ENCODE measurements at places on chromosomes 13 and 19.

DNA sequence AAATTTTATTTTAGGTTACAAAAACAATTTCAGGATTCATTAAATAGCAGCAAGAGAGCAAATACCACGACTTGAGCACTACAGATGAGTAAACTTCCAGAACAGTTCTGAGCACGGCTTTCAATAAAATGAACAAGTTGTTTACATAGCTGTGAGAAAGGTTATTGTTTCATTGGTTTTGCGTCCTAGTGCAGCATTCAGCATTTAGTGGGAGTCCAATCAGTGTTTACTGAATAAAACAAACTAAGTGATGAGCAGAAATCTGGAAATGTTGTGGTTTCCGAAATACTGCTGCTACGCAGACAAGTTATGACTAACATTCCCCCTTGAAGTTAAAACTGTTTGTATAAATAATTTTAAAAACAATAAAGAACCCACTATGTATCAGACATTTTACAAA, 251.5 kb upstream of the STARD13 start:
- no peak for DNase-seq

DNA sequence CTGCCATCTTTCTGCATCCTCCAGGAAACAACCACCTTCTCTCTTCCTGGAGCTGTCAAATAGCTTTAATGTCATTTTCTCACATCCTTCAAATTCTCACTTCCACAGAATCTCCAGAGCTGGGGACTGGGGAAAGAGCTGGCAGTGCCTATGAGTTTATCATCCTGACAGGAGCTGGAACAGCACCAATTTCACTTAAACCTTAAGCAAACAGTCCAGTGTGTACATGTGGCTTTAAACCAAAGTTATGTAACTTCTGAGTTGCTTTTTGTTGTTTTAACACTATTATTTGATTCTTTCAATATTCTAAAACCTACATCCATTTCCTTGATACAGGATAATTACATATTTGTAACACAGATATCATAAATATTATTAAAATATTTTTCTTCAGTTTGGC, 331.5 kb upstream of the ARGLU1 start:
- no peak for DNase-seq

DNA sequence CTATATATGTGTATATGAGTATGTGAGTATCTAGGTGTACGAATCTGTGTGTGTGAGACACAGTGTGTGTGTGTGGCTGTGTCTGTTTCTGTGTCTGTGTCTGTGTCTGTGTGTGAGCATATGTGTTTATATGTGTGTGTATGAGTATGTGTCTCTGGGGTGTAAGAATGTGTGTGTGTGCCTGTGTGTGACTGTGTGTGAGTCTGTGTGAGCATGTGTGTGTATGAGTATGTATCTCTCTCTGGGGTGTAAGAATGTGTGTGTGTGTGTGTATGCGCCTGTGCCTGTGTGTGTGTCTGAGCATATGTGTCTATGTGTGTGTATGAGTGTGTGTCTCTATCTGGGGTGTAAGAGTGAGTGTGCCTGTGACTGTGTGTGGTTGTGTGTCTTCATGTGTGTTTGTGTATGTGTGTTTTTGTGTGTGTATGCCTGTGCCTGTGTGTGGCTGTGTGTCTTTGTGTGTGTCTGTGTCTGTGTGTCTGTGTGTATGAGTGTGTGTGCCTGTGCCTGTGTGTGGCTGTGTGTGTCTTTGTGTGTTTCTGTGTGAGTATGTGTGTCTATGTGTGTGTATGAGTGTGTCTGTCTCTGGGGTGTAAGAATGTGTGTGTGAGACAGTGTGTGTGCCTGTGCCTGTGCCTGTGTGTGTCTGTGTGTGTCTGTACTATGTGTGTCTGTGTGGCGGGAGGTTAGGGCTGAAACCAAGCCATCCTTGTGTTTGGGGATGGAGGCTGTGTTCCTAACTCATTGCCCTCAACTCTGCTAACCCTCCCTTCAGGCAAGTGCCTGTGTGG, 11.2 kb downstream of the AXL start:
- DNase-seq, result no peak

GRCh38 chr19:54172471-54173358, at the start of gene TMC4:
TMC4 (minus strand) TSS chr19:54173160; CDS start chr19:54173117, 43 bp downstream.
- DNase-seq, result no peak

DNA sequence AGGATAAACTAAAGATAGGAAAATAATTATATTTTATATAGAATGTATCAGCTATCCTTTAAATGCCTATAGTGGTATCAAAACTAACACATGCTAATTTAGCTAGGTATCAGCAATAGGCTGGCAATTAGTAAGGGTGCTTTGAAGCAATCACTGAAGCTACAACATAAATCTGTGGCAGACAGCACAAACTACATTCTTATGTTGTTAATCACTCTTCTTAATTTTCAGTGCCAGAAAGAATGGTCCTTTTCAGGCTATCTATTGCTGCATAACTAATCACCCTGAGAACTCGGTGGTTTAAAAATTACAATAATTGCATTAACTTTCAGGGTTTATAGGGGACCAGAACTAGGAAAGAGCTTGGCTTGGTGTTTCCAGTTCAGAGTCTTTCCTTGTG, 963.1 kb downstream of the EFNB2 start:
- no peak for DNase-seq

DNA sequence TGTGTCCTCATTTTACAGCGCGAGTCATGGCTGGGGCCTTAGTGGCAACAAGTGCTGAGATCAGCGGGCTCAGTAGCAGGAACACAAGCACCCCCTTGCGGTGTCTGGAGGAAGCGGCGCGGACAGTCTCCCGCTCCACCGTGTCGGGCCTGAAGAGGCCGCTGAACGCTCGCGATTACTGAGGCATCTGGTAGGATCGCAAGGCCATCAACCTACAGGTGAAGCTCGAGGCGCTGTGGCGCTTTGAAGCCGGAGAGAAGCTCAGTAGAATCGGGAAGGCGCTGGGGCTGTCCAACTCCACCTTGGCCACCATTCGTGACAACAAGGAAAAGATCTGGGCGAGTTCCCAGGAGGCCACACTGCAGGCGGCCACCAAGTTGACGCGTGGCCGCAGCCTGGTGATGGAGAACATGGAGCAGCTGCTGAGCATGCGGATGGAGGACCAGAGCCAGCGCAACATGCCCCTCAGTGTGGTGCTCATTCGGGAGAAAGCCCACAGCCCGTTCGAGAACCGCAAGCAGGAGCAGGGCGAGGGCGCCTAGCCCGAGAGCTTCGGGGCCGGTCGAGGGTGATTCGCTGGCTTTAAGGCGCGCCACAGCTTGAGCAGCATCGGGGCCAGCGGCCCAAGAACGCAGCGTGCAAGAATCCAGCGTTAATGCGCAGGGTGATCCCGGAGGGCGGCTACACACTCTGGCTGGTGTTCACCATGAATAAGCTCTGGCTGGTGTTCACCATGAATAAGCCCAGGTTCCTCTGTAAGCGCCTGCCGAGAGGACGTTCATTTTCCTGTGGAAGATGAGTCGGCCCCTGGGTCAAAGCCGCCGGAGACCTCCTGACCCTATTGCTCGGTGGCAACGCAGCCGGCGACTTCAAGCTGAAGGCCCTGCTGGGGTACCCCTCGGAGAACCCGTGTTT, 8.3 kb upstream of the MZF1 start:
- no peak for DNase-seq

- no peak for DNase-seq
Measured at GRCh38 chr13:47564041-47564440, 437.0 kb downstream of the SUCLA2 start.

DNA sequence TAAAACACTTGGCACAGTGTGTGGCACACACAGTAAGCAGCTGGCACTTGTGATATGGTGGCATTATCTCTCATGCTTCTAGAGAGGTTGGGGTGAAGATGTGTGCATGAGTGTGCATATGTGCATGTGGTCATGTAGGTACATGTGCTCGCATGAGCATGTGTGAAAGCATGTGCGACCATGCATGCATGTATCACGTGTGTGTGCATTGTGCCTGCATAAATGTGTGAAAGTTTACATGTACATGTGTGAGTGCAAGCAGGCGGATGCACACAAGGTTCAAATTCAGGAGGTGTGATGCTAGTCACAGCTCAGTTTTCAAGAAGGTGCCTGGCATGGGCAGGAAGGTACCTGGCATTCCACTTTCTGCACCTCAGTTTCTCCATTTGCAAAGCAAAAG, 59.0 kb upstream of the UQCRFS1 start:
- no peak for DNase-seq

DNA sequence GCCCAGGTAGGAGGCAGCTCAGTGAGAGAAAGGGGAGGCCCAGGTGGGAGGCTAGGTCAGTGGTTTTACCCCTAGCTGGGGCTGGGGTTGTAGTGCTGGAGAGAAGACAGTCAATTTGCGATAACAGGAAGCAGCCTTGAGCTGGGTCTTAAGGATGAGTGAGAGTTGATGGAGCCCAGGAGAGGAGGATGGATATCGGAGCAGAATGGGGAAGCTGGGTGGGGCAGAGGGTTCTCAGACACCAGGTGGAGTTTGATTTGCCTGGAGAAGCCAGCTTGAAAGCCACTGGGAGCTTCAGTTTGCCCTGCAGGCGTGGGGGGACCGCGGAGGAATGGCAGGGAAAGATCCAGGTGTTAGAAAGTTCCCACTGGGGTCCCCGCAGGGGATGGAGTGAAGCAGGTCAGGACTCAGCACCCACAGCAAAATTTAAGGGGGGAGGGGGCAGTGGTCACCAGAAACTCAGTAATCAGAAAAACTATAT, 836 bp upstream of the CDC42EP5 start:
- no peak for DNase-seq

GRCh38 chr19:15913830-15914229, 16.0 kb upstream of the CYP4F2 start:
- DNase-seq, result no peak

DNA sequence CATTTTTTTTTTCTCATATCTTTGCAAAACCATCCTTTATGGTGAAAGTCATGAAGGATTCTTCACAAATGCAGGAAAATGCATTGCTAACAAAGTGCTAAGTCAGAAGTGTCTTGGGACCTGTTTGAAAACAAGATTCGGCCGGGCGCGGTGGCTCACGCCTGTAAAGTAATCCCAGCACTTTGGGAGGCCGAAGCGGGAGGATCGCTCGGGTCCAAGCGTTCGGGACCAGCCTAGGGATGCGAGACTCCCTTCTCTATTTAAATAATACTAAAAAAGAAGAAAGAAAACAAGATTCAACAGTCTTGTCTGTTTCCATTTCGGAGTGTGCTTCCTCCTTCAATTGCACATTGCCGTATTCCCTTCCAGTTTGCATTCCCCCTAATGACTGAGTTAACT, 819 bp downstream of the EID2B start:
- no peak for DNase-seq

- no peak for DNase-seq
Measured at GRCh38 chr19:16285769-16286498, 38.7 kb upstream of the KLF2 start.

DNA sequence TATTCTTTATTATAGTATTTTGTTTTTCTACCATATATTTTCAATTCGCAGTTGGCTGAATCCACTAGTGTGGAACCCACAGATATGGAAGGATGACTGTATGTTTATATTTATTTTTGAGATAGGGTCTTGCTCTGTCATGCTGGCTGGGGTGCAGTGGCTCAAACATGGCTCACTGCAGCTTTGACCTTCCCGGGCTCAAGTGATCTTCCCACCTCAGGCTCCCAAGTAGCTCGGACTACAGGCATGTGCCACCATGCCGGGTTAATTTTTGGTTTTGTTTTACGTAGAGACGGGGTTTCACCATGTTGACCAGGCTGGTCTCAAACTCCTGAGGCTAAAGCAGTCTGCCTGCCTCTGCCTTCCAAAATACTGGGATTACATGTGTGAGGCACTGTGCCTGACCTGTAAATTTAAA, 9.6 kb downstream of the SLC35E1 start:
- DNase-seq, result no peak

DNA sequence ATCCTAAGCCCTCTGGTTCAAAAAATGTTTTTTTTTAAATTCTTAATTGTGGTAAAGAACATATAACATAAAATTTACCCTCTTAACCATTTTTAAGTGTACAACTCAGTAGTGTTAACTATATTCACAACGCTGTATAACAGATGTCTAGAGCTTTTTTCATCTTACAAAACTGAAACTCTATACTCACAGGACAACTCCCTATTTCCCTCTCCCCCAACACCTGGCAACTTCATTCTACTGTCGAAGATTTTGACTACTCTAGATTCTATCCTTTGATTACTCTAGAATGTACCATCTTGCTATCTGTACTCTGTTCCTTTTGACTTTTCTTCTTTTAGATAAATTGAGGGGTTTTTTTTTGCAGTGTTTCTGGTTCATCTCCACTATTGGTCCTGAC, 200.4 kb downstream of the KLF12 start:
- DNase-seq, result no peak

- no peak for DNase-seq
Measured at GRCh38 chr19:23771761-23772674, 13.3 kb upstream of the ZNF681 start.

GRCh38 chr19:12937093-12937926, 1.1 kb upstream of the CALR start:
- no peak for DNase-seq

GRCh38 chr19:13881692-13882418, 4.9 kb downstream of the NANOS3 start:
- DNase-seq, result no peak

GRCh38 chr13:52003541-52003940, 7.7 kb downstream of the ATP7B start:
- DNase-seq, result no peak

DNA sequence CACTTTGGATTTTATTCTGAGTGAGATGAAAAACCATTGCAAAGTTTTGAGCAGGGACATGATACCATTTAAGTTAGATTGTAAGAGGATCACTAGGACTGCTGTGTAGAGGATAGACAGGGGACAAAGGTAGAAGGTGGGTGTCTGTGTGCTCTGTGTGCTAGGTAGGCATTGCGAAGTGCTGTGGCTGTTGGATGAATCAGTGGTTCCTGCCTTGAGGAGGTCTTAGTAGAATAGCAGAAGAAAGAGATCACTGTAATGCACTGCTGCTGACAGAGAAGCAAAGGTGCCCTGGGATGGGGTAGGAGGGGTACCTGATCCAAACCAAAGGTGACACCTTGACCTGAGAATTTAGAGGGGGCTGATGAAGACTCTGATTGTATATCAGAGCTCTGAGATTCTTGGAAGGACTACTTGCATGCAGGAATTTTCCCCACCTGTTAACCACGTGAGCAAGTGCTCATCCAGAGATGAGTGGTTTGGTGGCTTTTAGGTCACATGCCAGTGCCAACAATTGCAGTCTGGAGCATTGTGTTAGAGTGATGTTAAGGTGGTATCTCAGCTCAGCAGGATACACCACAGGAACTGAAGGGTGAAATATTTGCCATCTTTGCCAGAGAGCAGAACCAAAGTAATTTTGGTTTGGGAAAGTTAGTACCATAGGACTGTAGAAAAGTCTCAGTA, 10.8 kb downstream of the WASF3 start:
- no peak for DNase-seq

- DNase-seq, result no peak
Measured at GRCh38 chr13:109665781-109666249, 120.6 kb downstream of the IRS2 start.

- no peak for DNase-seq
Measured at GRCh38 chr19:28393574-28394336, 819.2 kb downstream of the UQCRFS1 start.

DNA sequence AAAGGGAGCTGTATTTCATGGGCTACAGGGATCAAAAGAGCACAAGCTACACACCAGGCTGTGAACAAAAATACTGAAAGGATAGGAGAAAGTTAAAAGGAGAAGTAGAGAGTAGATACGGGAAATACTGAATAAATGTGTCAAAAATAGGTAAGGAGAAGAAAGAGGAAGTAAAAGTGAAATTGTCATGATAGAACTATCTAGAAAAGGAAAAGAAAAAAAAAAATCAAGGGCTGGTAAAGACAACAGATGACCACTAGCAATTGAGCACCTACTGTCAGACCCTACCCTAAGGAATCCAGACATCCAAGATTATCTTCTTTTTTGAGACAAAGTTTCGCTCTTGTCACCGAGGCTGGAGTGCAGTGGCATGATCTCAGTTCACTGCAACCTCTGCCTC, 4.8 kb downstream of the RUBCNL start:
- no peak for DNase-seq
